Fibroblast of skin of back (primary cell): ENCODE measurements at places on chromosomes 1 and 21.

DNA sequence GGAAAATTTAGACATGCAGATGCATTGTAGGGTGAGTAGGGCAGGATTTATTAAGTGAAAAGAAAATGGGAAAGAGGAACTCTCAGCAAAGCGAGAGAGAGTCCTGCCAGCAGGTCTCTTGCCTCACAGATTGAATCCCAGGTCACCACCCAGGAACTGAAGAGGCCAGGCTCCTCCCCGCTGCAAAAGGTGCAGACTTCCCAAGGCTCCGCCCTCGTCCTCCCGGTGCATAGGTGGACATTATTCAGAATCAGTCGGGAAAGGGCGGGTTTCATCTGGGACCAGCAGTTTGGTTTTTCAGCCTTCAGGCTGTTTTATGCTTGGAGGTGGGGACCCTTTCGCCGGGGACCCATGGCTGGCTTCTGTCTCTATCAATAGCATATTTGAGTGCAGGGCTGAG lies 41.6 kb upstream of the APP start:
- DNase-seq: no peak

DNA sequence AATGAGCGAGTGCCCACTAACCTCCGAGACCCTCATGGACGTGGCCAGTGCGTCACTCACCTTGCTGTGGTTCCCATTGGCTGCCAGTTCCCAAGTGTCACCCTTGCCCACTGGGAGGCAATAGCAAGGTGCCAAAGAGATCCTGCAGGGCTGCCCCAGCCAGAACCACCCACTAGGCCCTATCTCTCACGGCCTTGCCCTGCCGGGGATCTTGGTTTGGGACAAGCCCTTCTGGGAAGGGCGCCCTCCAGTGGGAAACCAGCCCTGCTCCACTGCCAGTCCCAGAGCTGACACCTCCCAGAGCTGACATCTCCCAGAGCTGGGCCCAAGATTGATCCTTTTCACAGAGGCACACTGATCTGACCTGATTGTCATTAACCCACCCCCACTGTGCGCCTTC lies 2.1 kb upstream of the SELENON start:
- DNase-seq: no peak

- DNase-seq: no peak
Measured at GRCh38 chr1:198933515-198934222, 294.8 kb downstream of the PTPRC start.

- no peak for DNase-seq
Measured at GRCh38 chr1:55049271-55049913, 10.0 kb downstream of the PCSK9 start.

DNA sequence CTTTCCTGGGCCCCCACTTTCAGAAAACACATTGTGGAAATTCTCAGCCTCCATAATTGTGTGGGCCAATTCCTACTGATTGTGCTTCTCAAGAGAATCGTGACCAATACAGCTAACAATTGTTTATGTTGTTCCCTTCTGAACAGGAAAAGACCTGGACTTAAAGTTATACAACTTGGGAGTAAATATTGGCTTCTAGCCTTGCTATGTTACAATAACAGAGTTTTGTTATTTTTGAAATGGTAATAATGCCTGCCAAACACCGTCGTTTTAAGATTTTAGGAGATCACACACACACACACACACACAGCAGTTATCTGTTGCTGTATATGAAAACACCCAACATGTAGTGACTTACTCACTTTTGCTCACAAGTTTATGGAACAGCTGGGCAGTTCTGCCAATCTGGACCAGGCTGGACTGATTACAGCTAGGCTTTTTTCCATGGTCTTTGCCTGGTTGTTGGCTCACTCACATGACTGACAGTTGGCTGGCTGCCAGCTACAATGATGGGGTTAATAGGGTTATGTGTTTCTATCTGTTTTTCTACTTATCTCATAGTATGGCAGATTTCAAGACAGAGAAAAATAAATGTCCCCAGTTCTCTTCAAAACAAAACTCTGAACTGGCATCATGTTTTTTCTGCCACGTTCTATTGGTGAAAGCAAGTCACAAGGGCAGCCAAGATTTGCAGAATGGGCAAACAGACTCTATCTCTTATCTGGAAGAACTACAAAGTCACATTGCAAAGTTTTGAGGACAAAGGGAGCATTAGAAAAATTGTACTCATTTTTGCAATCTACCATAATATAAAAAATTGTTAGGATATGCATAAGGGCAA lies 447.5 kb downstream of the NEGR1 start:
- no peak for DNase-seq

GRCh38 chr1:178209935-178210334 lies 116.0 kb downstream of the RASAL2 start:
- DNase-seq: no peak

GRCh38 chr21:23401278-23401677 lies 2206.0 kb downstream of the MRPL39 start:
- DNase-seq: peak; percentile 2
